Stimulated activated CD8-positive, alpha-beta memory T cell treated with anti-CD3 and anti-CD28 coated beads, Interleukin-15, amount 100 ng/mL, for 24 hours (primary cell): ENCODE measurements at places on chromosomes 11 and 22.

DNA sequence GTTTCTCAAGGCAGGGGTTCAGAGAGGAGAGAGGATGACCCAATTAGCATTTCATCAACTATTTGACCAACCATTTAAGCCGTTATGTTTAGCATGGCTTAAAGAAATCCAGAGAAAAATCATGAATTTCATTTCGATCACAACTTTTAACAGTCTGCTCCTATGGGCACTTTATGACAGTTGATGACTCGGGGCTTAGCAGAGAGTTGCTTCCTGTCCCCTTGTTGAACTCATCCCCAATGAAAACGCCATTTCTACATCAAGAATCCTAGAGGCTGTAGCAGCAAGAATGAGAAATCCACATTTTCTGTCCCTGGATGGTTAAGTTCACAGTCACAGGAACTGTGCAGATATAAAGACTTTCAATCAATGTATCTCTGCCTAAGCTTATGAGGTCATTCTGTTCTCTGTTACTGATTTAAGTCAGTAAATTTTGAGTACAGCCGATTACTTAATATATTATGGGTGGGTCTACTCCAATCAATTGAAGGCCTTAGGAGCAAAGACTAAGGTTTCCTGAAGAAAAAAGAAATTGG lies 81.1 kb downstream of the BDNF start:
- DNase-seq = no peak

DNA sequence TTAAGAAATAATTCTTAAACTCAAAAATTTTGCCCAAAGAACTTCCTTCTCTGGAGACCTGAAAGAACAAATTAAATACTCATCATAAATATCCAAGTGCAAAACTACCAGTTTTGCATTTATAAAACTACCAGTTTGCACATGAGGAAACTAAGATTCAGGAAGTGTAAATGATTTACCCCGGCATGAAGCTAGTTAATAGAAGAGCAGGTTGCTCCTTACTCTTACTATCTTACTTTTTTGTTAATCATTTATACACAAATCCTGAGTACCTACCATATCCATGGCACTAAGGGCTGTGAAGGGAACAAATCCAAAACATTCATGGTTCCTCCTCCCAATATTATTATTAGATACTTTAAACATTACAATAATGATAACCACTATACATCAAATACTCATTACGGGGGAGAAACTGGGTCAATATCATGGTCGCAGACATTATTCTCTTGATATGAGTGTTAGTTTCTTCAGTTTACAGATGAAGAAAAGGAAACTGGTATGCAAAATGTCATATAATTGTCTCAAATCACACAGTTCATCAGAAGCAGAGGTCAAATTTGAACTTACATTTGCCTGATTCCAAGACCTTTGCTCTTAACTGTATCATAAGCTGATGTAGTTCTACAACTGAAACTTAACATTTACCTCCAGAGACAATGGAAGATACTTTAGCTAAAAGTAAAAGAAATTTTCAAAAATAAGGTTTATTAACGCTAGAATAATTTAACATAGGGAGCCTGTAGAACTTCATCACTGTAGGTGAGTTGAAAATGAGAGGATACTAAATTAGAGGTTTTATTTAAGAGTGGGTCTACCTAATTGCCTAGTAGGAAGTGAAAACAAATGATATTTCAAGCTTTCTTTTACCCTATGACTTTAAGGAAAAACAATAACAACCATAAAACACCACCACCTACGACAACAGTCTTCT lies 74.5 kb downstream of the FAM76B start:
- DNase-seq = no peak

DNA sequence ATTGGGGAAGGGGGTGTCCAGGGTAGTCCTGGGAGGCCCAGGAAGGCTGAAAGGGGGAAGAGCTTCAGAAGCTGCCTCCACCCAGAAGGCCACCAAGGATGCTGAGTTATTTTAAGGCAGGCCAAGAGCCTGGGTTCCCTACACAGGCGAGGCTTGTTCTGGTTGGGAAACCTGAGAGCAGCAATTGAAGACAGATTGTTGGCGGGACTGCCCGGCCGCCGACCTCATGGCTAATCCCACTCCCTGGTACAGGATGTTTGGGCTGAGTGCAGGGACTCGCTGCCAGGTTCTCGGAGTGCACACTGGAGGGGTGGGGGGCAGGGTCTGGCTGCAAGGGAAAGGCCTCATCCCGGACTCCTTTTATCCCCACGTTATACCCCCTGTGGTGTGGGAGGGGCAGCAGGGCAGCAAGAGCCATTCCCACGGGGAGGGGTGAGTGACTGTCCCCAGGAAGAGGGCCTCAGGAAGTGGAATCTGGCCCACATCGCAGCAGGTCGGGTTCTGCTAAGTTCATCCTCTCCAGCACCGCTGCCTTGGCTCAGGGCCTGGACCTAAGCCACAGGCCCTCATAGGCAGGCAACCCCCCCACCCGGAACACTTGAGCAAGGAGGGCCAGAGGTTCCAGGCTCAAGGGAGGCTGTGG lies 43.6 kb upstream of the PRR5 start:
- no peak for DNase-seq

DNA sequence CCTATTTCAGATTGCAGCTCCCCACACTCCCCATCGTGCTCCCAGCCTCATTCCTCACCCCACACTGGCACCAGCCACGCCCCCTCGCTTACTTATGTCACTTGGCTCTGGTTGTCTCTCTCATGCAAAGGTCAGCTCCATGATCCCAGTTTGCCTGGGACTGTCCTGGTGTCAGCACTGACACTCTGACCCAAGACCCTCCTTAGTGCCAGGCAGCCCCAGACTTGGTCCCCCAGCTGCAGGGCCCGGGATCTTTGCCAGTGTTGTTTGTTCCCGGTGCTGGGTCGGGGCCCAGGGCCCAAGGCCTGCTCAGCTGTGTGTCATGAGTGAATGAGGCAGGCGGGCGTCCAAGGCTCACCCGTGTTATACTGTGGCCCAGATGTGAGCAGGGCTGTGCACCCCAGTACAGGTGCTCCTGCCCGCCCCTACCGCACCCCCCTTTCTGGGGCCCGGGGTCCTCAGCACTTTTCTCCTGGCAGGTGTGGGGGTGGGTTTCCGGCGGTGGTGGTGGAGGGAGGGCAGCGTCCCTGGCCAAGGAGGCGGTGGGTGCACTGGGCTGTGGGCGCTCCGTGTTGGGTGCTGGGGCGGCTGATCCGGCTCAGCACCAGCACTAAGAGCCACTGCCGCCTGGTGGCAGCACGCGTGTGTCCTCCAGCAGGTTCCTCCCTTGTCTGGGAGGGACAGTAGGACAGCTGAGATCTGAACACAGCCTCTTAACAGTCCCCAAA lies 19.5 kb downstream of the IL17REL start:
- DNase-seq = no peak

GRCh38 chr22:30863081-30863833 lies 105.3 kb downstream of the MORC2 start:
- no peak for DNase-seq

DNA sequence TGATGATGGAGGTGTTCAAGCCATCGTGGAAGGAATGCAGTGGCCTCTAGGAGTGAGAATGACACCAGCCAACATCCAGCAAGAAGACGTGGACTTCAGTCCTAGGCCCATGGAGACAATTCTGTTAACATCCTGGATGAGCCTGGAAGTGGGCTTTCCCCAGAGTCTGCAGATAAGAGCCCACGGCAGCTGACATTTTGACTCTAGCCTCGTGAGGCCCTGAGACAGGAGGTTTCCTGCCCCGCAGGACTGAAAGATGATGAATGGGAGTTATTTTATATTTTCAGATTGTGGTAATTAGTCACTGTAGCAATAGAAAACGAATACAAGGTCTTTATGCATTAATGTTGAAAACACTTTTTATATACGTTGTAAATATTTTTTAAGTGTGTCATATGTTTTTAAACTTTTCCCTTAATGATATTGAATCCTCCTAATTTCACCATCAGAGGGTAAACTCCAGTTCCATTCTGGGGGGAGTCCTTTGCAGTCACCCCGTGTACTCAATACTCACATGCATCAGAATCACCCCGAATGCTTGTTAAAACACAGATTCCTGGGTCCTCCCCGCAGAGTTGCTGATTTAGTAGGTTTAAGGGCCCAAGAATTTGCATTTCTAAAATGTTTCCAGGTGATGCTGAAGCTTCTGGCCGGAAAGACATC lies 570 bp upstream of the TPCN2 start:
- no peak for DNase-seq

- no peak for DNase-seq
Observed at GRCh38 chr11:120622189-120622875, 110.8 kb downstream of the GRIK4 start.

- DNase-seq = no peak
Observed at GRCh38 chr11:1714908-1715885, 18.2 kb downstream of the KRTAP5-6 start.

DNA sequence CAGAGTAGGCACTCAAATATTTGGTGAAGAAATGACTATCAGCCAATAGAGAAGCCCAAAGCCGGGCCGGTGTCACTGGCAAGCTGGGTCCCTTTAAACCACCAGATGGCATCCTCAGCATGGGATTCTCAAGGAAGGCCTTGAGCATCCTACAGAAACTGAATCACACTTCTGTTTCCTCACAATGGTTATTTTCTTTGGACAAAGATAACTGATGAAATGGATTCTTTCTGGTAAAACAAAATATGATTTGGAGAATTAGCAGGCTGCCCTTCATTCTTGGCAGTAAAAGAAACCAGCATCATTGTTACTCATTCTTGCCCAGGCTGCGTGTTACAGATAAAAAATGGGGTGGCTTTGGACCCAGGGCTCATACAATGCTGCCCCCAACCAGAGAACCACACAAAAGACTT lies 30.3 kb upstream of the ASPHD2 start:
- no peak for DNase-seq

DNA sequence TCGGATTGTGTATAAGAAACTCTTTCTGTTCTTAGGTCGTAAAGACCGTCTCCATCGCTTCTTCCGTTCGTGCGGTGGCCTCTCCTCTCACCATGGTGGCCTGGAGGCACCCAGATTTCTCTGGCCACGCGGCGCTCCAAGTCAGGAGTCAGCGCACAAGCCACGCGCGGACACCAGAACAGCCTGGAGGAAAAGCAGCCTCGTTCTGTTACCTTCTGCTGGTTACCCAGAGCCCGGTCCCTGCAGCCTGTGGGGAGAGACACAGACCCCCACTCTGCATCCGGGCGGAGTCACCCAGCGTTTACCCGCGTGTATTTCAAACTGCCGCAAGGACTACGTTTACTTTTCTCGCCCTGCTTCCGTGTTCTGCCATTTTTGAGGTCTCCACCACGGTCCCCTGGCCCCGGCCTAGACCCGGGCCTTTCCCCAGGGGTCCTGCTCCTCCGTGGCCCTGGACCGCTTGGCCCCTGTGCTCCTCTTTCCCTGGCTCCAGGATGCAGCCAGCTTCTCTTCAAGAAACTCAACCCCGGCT lies 776.1 kb downstream of the BRD1 start:
- DNase-seq = no peak

DNA sequence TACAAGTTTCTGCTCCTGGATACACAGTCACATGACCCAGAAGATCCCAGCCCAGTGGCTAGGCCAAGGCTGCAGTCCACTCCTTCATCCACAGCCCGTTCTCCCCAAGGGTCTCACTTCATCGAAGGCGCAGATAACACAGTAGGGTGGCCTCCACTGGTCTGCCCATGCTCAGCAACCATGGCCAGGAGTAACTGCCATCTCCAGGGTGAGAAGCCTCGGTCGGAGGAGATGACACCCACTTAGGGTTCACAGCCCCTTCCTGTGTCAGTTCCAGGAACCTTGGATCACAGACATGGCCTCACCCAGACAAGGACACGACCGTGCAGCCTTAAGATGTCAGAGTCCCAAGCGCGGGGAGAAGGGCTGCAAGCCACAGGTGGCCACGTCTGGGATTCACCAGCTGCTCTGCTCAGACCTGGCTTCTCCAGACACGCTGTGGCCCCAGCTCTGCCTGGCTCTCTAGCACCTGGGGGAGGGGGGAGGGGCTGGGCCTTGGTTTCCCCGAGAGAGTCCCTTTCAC lies 2.6 kb downstream of the BET1L start:
- no peak for DNase-seq

GRCh38 chr11:72069200-72069599 lies 11.1 kb downstream of the NUMA1 start:
- DNase-seq = no peak

GRCh38 chr22:25396615-25397200 lies 167.8 kb upstream of the GRK3 start:
- no peak for DNase-seq

- no peak for DNase-seq
Observed at GRCh38 chr22:41362615-41363014, 19.1 kb upstream of the TEF start.

- no peak for DNase-seq
Observed at GRCh38 chr11:111021131-111021530, 224.4 kb upstream of the POU2AF2 start.

DNA sequence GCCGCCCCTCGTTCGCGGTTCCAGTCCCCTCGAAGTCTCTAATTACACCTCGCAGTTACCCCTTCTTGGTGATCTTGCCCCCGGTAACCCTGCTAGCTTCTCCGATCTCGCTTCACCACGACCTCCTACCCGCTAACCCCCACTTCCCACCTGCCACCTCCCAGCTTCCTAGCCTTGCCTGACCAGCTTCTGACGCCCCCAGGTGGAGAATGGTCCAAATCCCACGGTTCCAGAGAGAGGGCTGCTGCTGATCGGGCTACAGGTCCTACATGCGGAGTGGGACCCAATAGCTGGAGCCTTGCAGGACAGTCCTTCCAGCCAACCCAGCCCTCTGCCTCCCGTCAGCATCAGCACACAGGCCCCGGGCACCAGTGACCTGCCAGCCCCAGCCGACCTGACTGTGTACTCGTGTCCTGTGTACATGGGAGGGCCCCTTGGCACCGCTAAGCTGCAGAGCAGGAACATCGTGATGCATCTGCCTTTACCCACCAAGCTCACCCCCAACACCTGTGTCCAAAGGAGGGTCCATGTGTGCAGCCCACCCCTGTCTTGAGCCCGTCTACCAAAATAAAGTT lies 31.9 kb downstream of the RRP8 start:
- DNase-seq = no peak

DNA sequence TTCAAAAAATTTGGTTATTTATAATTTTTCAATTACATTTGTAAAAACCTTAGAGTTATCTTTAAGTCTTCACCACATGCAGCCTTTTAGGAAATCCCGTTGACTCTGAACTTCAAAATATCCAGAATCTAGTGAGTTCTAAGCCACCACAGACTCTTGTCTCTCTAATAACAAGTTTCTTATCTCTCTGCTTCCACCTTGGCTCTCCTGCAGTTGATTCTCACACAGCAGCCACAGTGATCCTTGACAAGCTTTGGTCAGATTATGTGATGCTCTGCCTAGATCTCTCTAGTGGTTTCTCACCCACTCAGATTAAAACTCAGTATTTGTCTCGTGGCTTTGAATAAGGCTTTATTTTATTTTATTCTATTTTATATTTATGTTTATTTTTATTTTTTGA lies 8.6 kb downstream of the HSD17B12 start:
- no peak for DNase-seq

GRCh38 chr22:32023251-32023827 lies 19.7 kb upstream of the SLC5A1 start:
- no peak for DNase-seq

GRCh38 chr11:126602349-126602940 lies 247.0 kb downstream of the ST3GAL4 start:
- DNase-seq = no peak

GRCh38 chr11:72241291-72241781 lies 2.6 kb downstream of the PHOX2A start:
- no peak for DNase-seq

GRCh38 chr22:45159652-45160462 lies 3.9 kb upstream of the NUP50 start:
- no peak for DNase-seq

GRCh38 chr22:33921525-33922348 lies 1.5 kb upstream of the LARGE1 start:
- no peak for DNase-seq

GRCh38 chr11:100574894-100575769 lies 112.0 kb upstream of the ARHGAP42 start:
- no peak for DNase-seq

GRCh38 chr11:10885703-10886363 lies 28.0 kb upstream of the ZBED5 start:
- DNase-seq = no peak
